Kidney (tissue), 22 donors: ENCODE measurements at places on chromosomes 13 and 19.

- DNase-seq = no peak
These were observed 1315.4 kb downstream of the EFNB2 start for GRCh38 chr13:105220063-105220462.

DNA sequence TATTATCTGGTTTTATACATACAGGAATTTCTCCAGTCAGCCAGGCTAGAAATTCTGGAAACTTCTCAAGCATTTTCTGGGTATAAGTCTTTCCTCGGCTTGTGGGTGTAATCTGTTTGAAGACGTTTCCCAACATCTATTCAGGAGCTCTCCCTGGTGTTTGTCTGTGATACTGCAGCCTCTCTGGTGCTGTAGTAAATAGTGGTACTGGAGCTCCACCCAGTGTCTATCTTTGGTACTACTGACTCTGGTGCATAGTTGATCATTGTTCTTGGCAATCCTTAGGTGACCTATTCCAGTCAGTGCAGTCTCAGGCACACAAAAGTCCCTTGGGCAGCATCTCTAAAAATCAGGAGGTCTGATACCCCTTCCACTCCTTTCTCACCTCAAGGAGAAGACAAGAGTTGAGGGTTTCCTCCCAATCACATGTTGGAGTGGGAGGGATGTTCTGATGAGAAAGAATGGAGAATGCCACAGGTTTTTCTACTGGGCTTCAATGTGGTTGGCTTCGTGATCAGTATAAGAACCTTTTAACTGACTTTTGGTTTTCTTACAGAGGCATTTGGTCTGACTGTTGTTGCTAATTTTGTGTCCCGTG is 115.5 kb downstream of the CYSLTR2 start:
- DNase-seq = no peak

DNA sequence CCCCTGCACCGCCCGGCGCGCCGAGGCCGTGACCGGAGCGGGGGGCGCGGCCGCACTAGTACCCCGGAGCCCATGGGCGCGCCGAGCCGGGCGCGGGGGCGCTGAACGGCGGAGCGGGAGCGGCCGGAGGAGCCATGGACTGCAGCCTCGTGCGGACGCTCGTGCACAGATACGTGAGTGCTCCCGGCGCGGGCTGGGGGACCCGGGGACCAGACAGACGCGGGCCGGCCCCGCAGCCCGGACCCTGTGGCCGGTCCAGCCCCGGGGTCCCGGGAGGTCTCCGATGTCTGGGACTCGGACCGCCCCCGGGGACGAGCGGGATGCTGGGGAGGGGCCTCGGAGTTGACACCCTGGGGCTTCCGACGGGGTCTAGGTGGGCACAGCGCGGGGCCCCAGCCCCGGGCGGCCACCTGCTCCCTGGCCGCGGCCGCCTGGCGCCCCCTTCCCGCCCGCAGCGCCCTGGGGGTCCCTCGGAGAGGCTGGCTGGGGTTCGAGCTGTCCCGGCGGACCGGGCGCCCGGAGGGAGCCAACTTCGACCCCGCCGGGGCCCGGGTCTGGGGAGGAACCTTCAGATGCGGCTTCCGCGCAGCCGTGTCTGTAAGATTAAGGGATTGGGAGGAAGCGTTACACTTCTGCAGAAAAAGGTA is 568 bp downstream of the ATP11A start:
- DNase-seq = peak; percentile 81

- no peak for DNase-seq
These were observed 2.5 kb downstream of the TMEM190 start for GRCh38 chr19:55379174-55379573.

GRCh38 chr19:6568816-6569215 is 22.1 kb downstream of the CD70 start:
- DNase-seq = no peak

- no peak for DNase-seq
These were observed 3.3 kb downstream of the REEP6 start for GRCh38 chr19:1494115-1494815.

- no peak for DNase-seq
These were observed 28.0 kb upstream of the ZNF835 start for GRCh38 chr19:56699552-56699951.

- DNase-seq = no peak
These were observed 71.2 kb upstream of the GTF3A start for GRCh38 chr13:27353166-27353583.

DNA sequence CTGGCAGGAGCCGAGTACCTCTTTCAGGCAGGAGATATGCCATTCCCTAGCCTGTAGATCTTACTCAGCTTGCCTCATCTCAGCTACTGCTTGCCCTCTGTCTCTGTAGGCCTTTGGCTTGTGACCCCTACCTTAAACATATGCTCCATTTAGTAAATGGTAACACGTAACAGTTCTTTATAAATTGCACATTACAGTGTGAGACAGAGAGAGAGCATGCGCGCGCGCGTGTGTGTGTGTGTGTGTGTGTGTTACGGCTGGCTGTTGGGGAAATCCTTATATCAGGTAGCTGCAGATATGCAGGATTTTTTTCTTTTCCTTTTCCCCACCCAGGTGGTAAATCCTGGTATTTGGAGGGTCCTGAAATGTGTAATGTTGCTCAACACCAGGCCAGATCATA is 4.2 kb downstream of the SPINT2 start:
- DNase-seq = no peak
